ENCODE measurements at places on chromosomes 3 and 15.

DNA sequence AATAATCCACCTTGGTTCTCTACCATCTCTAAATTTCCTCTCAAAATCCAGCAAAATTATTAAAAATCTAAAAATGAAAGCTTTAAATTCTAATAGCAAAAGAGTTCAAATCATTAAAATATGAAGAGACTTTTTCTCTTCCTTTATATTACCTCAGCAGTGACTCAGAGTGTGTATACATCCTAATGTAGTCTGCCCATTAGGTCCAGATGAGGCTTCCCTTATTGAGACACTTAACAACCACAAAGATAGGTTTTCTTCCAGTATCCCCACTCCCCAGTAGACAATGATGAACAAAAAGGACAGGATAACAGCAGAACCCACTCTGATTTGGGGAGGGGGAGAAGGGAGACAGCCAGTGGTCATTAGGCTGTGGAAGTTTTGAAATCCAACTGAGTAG lies 61.5 kb upstream of the DCBLD2 start:
- no peak for DNase-seq

- no peak for DNase-seq
Observed at GRCh38 chr3:185760088-185760487, 64.8 kb downstream of the IGF2BP2 start.

DNA sequence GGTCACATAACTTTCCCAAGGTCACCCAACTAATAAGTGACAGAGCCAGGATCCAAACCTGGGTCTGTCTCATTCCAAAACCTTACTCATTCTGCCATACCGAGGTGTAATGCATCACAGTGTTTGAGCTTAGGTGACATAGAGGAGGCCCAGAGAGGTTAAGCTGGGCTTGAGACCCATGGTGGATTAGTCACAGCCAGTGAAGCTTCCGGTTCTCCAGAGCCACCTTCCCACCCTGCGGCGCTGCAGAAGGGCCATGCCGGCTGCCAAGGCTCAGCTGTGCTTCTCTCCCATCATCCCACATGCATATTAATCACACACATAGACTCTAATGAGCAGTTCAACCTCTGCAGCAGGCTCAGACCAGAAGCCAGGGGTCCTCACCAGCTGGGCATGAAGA lies 42.2 kb downstream of the SPSB4 start:
- no peak for DNase-seq

DNA sequence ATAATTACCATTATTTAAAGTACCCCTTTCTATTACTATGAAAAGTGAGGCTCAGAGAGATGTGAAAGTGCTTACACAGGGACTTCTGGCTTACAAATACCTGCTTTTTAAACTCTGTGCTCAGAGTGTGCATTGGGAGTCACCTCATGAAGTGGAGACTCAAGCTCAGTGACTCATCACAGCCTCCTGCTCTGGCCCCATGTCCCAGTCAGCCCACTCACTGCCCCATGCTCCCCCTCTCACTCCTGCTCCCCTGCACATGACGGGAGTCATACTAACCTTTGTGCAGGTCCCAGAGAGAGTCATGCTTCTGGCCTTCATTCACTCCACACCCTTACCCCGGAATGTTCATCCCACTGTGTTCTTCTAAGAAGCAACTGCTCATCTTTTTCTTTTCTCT lies 20.2 kb downstream of the CCR1 start:
- no peak for DNase-seq
